ENCODE measurements at places on chromosomes 7 and 10.

- DNase-seq: no peak
Observed at GRCh38 chr10:22250897-22251660, 33.3 kb upstream of the EBLN1 start.

DNA sequence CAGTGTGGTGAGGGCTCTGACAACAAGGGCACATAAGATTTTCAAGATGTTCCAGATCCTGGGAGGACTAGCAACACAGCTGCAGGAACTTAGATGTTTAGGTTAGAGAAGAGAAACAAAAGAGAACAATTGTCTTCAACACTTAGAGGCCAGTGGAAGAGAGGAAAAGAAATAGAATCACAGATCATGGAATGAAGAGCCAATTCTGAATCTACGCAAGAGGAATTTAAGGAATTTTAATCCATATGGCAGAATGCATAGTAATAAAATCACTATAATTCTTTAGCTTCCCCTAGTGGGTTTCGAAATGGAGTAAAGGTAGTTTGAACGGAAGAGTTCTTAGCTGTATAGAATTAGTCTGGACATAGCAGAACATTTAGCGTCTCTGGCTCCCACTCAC, 114.6 kb upstream of the LRRTM3 start:
- DNase-seq: no peak

GRCh38 chr10:77190291-77190690, 447.3 kb downstream of the KCNMA1 start:
- DNase-seq: no peak

DNA sequence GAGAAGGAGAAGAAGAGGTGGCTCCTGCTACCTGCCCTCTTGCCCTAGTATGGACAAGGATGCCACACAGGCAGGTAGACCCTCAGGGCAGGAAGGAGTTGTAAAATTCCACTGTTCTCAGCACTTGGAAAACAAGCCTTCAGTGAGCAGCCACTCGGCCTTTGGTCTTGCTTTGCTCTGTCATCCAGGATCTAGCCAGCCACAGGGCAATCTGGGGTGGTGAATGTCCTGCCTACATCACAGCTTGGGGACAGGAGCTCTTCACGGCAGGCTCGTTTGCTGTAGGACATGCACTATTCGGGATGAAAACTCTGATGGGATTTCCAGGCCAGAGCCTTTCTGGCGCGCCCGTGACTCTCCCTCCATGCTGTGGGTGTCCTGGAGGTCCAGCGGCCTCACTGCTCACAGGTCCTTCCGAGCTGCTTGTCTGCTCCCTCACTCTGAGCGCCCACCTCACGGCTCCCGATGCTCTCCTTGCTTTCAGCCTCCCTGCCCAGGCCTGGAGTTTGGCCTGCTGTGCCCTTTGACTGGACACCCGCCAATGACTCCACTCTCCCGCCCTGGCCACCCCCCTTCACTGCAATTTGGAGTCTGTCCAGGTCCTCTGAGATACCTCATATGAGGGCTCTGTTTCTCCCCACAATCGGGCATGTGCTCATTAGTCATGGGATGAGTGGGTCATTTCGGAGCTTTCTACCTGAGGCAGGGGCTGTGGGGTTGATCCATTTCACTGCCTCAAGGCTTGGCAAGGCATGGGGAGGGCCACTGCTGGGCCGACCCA, 227.2 kb upstream of the GRB10 start:
- DNase-seq: peak; percentile 60

- DNase-seq: no peak
Observed at GRCh38 chr7:78261302-78261701, 462.7 kb downstream of the PHTF2 start.

DNA sequence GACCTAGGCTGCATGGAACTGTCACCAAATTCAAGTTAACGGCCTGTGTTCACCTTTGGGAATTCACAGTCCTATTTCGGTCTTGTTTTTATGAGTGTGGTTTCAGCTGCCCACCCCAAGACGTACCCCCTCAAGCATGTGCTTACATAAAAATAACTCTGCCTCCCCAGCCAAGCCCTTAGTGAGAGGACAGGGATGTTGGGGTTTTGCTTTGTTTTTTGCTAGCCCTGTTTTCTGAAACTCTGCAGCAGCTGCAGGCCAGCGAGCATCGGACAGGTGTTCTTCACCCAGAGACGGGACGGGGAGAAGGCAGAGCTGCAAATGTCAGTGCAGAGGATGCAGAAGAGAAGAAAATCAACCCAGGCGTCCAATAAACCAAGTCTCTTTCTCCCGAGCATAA, 13.5 kb downstream of the CHST15 start:
- no peak for DNase-seq

DNA sequence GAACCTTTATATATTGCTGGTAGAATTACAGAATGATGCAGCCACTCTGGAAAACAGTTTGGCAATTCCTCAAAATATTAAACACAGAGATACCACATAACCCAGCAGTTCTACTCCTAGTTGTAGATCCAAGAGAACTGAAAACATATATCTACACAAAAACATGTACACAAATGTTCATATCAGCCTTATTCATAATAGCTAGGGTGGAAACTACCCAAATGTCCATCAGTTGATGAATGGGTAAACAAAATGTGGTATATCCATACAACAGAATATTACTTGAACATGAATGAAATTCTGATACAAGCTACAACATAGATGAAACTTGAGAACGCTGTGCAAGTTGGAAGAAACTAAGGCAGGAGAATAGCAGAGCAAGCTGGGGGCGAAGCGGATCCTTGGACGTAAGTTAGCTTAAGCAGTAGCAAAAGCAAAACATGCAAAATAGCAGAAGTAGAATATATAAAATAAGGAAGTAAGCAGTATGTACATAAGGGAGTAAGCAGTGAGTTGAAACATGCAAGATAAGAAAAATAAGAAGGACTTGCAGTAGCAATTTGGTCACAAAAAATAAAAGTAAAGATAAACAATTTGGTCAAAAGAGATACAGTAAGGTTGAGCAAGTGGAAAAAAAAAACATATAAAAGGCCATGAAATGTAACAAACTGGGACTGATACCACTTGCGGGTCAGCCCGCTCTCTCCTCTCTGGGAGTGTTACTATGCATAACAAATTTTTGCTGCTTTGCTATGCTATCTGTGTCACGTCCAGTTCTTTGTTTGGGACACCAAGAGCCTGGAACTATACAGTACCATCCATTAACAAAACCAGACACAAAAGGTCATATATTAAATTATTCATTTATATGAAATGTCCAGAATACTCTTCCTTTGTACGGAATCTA, 18.0 kb upstream of the HILPDA start:
- DNase-seq: no peak

DNA sequence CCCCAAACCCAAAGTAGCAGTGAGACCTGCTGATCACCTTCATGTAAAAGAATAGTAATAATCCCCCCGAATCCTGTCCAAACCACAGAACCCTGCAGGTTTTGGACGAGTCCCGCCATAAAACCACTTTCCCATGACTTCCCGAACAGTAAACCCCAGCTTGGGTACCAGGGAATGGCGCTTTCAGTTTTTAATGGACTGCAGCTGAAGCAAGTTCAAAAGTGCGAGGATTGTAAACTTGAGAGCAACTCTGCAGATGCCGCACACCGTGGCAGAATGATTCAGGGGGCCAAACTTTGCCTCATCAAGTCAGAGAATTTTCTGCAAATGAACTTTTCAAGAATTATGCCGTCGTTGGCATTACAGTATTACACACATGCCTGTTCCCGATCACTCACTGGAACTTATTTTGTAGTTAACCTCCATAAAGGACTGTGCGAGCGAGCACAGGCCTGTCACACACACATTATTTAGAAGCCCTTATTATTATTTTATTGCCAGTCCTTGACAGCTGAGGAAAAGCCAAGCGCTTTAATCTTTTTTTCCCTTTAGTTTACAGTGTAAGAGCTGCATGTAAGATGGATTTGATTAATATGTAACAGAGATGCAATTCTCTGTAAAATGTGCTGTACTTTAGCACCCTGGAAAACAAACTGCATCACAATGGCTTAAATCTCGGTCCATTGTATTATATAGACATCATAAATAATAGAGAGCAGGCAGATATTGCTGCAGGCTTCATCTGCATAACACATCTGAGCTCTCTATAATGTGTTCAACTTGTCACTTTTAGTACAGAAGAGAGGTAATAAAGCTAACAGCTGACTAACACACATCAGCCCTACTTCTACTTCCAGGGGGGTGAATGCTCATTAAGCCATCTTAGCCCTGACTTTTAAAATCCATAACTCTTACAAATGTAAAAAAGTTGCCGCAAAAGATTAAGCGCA, 493.5 kb upstream of the GALNT17 start:
- no peak for DNase-seq

GRCh38 chr7:8913682-8914081, 480.3 kb downstream of the NXPH1 start:
- DNase-seq: no peak

GRCh38 chr10:62433181-62433692, 59.1 kb downstream of the ZNF365 start:
- DNase-seq: peak; percentile 87

DNA sequence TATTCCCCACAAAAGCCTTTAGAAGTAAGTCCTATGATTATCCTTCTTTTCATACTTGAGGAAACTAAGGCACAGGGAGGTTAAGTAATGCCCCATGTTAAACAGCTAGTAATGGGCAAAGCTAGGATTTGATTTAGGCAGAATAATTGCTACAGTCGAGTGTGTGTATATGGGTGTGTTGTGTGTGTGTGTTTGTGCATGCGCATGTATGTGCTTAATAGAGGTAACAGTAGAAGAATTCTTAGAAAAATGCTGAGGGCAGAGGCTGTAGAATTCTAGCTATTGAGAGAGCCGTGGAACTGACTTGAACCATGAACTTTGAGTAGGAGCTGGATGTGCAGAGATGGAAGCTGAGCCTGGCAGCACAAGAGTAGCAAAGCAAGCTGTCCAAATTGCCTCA, 131.3 kb upstream of the WNT16 start:
- no peak for DNase-seq

- DNase-seq: no peak
Observed at GRCh38 chr10:108788891-108789290, 1134.4 kb downstream of the XPNPEP1 start.

DNA sequence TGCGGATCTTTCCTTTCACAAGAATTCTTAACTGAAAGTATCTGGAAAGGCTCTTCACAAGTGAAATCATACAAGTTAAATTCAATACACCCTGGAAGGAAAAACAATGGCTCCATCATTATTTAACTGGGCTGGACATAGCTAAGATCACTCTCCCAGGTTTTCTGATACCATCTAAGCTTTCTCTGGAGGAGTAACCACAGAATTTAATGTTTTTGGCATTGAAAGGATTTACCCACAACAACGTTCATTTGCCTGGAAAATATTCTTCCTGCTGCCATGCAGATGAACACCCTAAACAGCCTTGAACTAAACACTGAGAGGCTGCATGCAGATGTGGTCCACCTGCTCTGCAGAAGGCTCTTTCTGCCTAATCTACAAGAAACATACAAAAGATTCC, 4.3 kb downstream of the NEBL start:
- no peak for DNase-seq

DNA sequence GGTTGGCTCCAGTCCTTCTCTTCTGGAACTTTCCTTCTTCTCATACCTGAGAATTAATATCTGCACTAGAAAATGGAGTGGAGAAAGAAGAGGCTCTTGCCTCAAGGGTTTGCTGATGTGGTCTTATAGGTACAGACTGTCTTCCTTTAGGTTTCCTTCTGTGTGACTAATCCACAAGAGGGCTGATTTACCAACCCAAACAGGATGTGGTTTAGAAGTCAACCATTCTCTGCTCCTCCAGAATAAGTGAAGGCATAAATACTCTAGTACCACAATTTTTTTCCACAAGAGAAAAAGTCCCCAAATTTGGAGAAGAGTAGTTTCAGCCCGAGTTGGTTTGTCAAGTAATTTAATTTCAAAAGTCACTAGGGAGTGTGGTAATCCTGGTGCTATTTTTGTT, 85.8 kb downstream of the NRP1 start:
- DNase-seq: peak; percentile 76
